Hematopoietic multipotent progenitor cell treated with erythropoietin and hydrocortisone succinate and interleukin-3 and kit ligand, for 6 days (in vitro differentiated cells): ENCODE measurements at places on chromosomes 16 and 17.

GRCh38 chr16:52066962-52067361 is 480.0 kb downstream of the TOX3 start:
- DNase-seq, result no peak

DNA sequence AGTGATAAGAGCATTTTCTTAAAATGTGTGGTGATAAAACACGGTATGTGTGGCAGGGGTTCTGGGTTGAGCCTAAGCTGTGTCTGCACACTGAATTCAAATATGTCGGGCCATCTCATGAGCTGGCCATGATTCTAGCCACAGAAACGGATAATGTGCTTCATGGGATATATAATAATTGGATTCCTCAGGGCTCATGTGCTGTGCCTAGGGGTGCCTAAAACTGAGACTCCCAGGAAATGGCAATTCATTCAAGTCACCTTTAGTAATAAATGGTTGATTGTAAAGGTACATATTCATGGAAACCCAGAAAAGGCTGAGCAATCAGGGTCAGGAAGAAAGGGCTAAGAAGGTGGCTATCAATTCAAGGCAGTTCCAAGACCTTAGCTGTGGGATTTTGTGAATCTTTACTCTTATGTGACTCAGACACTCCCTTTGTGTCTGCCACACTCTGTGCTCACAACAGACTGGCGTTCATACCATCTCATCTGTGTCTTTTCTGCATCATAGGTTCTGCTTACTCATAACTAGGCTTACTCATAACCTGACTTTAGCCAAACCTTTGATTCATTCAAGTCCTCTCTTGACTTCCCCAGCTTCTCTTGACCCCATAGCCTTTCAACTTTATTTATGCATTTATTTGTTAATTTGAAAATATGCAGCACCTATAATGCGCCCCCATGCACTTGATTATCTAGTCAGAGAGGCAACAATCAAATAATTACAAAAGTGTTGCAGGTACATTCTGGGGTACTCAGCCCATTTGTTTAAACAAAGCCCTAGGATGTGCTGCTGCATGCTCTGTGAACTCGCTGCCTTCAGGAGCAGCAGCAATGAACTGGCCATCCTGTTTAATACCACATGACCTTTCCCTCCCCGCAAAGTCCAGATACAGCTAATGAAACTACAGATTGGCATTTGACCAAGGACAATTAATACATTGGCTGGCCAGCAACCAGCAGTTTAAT is 28.4 kb upstream of the MED13 start:
- DNase-seq, result no peak

DNA sequence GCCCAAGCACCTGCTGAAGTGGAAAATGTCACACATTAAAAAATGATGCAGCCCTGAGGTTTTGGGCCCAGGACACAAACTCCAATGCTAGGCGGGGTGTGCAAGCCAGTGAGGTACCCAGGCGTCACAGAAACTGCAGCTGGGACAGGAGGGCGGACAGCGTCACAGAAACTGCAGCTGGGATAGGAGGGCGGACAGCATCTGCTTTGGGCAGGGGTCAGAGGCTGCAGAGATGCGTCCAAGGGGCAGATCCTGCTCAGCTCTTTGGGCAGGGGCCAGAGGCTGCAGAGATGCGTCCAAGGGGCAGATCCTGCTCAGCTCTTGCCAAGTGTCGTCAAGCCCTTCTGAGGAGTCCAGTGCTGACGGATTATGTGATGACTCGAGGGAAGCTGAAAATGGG is 43.9 kb upstream of the RCVRN start:
- DNase-seq, result no peak

DNA sequence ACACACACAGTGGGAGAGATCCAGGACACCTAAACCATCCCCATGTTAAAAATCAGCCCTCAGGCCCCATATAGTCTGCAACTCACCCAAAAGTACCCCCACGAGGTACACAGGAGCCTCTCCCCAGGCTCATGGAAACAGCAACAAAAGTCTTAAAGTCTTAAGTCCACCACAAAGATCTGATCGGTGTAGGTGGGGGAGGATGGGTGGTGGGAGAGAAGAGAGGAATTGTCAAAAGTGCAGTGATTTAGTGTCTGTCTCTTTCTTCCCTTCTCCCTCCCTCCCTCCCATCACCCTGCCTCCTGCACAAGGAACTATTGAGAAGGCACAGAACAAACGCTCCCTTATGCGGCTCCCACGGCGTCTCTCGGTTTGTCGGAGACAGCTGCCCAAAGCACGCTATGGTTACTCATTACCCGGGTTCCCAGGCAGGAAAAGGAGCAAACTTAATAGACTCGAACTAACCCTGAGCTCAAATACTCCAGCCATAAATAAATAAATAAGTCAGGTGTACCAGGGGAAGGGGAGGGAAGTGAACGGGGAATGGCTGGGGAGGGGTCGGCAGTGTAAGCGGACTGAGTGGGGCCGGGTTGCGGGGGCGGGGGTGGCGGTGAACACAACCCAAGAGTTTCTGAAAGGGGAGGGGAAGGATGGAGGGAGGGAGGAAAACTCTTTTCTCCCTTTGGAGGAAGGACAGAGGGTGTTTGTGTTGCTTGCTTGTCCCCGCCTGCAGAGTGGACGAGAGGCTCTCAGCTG is 477.4 kb downstream of the SLC39A11 start:
- DNase-seq, result peak; percentile 8
